ENCODE measurements at places on chromosomes 3 and 15.

GRCh38 chr3:188296761-188297612, 143.0 kb downstream of the LPP start:
- DNase-seq: no peak

DNA sequence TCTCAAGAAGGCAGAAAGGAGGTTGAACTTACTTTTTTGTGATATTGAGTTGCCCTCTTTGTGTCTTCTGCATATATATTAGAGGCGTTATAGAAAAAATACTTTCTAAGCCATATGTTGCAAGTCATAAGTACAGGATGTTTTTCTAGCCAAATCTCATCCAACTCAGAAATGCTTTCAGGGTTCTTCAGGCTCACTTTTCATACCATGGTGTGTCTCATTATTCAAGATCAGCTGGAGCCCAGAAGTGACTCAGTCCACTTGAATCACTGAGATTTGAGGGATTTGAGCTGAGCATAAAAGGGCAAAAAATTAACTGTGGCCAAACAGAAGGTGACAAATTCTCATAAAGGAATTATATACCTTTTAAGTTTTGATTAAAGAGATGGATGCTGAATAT, 157.3 kb downstream of the WNT5A start:
- no peak for DNase-seq

DNA sequence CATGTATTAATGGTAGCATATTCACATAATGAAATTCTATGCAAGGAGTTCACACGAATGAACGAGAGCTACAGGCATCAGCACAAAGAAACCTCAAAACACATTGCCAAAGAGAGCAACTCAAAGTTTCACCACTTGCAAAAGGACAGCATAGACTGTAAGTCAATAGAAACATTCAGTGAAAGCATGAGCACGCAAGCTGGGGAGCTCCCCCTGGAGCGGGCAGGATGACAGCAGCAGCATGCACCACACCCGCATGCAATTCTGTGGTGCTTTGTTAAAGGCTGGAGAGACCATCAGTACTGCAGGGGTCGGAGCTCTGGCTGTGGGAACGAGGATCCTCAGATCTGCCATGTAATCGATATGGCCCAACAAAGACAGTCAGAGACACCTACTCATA, 18.7 kb downstream of the OCA2 start:
- no peak for DNase-seq

DNA sequence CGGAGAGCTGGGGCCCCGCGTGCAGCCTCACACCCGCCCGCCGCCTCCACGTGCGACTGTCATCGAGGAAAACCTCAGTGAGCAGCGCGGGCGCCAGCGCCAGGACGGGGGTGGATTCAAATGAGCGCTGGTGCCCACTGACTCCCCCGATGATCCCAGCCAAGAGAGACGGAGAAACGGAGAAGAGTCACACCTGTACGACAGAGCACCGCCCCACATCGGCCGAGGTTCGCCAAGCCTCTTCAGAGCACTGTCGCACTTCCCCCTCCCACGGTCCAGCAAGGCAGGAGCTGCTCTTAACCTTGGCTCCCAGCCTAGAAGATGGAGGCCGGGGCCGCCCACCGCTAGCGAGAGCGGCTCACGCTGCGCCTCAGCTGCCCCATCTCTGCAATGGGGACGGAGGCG, 130.9 kb upstream of the IQSEC1 start:
- DNase-seq: peak; percentile 92

DNA sequence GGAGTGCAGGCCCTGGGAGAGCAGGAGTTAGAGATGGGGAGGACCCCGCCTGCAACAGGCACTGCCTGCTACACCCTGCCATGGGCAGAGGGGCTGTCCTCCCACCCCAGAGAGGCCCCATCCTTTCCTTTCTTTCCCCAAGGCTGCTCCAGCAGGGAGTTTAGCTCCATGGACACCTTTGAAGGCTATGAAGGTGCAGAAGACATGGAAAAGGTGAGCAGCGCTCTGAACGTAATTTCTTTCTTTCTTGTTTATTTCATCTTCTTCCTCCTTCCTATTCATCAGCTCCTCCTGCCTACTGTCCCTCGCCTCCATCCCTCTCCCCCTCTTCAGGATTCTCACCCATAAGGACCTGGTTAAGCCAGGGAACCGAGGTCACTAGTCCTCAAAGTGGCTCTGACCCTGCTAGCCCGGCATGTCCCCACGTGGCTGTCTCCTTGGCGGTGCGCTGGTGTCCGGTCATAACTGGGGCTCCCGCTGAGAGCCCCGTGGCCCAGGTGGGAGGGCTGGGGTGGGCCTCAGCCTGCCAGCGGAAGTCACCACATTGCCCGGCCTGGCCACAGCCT, 16.0 kb upstream of the ADIPOQ start:
- no peak for DNase-seq

DNA sequence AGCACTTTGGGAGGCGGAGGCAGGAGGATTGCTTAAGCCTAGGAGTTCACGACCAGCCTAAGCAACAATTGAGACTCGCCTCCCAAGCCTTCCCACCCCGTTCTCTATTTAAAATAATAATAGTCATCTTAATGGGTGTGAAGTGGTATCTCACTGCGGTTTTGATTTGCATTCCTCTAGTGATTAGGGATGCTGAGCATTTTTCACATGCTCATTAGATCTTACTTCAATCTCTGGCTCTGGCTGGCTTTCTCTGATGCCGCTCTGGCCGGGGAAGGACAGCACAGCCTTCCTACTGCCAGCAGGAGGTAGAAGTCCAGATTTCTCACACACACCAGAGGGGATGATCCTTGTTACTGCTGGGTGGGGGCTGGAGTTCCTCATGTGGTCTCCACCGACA, 7.4 kb upstream of the EIF4A2 start:
- DNase-seq: no peak

DNA sequence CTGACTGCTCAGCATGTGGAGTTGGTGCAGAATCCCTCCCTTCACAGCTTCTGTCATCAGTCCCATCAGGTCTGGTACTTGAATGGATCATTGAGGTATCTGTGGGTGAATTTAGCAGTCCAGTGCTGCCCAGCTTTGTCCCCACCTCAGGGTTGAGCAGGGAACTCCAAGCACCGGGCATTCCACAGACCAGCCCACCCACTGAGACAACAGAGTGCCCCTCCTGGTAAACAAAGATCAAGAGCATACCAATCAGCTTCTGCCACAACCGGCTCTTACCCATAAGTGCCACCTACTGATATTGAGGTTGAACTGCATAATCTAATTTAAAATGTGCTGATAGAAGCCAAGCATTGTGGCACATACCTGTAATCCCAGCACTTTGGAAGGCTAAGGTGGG, 57.1 kb upstream of the FXR1 start:
- no peak for DNase-seq

GRCh38 chr3:71872256-71872655, 87.3 kb upstream of the PROK2 start:
- DNase-seq: no peak

GRCh38 chr3:169394316-169394715, 269.2 kb downstream of the MECOM start:
- DNase-seq: no peak

DNA sequence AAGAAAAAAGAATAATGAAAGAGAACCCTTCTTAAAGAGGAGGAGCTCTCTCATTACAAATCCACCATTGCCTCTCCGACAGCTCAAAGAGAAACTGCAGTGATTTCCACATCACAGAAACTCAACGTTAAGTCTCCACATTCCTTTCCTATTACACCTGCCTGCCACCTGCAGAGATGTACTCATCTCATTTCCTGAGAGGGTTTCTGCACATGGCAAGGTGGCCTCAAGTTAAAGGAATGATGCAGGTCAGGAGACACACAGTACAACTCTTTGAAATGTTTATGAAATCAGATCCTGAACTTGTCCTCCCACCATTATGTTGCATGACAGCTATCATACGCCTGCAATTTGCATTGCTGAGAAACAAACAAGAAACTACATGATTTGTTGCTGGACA, 458.4 kb upstream of the ADAMTS9 start:
- DNase-seq: no peak

DNA sequence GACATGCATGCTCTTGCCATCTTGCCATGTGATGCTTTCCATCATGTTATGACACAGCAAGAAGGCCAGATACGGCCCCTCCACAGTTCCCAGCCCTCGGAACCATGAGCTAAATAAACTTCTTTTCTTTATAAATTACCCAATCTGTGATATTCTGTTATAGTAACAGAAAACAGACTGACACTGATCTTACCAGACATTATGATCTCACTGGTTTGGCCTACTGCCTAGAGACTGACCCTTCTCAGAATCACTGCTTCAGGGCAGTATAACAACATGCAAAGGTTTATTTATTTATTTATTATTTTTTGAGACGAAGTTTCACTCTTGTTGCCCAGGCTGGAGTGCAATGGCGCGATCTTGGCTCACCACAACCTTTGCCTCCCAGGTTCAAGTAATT, 14.0 kb downstream of the ZNF619 start:
- no peak for DNase-seq

GRCh38 chr15:70383856-70384255, 286.1 kb upstream of the TLE3 start:
- no peak for DNase-seq

DNA sequence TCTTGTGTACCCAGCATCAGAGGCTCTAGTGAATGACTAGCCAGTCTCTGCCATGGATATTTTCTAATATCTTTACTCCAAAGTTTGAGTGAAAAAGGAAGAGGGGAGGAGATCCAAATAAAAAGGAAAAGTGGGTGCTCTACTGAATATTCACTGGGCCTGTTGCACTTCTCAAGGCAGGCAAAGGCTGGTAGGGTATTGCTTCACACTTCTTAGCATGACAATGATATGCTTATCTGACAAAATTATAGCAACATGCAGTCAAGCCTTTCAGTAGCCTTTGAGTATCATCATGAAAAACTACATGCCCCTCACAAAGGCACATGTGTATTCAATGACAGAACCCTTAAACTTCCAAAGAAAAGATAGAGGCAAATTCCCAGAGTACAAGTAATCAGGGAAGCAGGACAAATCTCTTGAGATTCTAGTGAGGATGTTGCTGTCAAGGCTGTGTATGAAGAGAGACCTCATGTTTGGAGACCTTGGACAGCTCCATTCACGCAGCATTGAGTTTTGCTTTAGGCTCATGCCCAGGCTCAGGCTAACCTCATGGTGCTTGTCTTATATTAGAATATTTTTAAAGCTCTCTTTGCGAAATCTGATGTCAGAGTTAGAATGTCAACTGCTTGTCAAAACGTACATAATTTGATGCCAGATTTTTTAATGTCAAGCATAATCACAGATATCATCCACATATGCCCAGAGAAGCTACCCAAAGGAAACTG, 506.9 kb downstream of the OCA2 start:
- no peak for DNase-seq

- DNase-seq: no peak
These were observed 54.3 kb upstream of the SNRPA1 start for GRCh38 chr15:101349047-101349951.

GRCh38 chr3:56118968-56119367, 349.3 kb downstream of the ERC2 start:
- DNase-seq: no peak

- DNase-seq: no peak
These were observed 39.7 kb downstream of the NBEAL2 start for GRCh38 chr3:47019201-47019600.

DNA sequence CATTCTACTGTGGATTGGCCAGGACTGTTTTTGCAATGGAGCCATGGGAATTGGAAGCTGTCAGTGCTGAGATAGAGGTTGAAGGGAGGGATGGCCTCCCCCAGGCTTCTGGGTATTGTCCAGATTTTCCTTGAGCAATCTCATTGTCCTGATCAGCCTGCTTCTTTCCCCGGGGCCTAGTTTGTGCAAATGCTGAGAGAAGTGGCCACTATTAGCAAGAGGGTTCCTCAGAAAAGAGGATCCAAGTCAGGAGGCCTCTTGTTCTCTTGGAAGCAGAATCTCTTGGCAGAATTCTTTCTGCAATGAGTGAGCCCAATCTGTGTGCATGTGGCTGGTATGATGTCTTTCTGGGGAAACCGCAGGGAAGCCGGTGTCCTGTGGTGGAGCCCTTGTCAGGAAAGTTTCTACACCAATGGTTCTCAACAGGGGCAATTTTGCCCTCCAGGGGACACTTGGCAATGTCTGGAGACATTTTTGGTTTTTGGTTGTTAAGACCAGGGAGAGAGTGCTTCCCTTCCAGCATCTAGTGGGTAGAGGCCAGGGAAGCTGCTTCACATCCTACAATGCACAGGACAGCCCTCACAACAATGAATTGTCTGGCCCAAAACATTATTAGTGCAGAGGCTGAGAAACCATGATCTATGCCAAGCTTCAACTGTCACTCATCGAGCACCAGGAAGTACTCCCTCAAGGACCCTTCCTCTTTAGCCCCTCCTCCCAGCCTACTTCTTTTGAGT, 2.0 kb downstream of the LIPC start:
- DNase-seq: no peak

DNA sequence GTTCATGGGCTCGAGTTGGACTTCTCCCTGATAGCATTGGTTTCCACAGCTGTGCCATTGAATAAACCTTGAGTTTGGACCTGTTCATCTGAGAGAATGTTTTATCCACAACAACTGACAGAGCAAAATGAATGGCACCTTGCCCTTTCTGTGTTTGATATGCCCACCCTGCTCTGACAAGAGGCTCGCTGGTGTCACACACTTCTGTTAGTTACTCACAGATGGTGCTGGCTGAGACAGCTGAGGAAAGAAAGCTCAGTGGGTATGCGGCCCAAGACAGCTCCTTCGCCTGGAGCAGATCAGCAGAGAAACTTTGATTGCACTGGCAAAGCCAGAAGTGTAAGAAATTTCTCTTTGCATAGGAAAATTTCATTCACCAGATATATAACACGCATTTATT, 2.5 kb upstream of the CAPN3 start:
- DNase-seq: no peak

DNA sequence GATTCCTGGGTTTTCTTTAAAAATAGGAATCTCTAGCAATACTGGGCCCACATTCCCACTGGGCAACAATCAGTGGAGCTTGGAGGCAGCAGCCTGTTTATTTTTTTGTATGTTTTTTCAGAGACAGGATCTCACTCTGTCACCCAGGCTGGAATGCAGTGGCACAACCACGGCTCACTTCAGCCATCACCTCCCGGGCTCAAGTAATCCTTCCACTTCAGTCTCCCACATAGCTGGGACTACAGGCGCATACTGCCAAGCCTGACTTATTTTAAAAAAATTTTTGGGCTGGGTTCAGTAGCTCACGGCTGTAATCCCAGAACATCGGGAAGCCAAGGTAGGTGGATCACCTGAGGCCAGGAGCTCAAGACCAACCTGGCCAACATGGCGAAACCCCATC, 29.1 kb upstream of the GNB5 start:
- no peak for DNase-seq

- no peak for DNase-seq
These were observed 26.7 kb downstream of the NRROS start for GRCh38 chr3:196666001-196666867.

All from posterior cingulate gyrus (tissue), 11 donors.